Activated T-helper 1 cell treated with Interleukin-2 at 50 U/mL for 16 hours (primary cell): ENCODE measurements at places on chromosomes 7 and 10.

DNA sequence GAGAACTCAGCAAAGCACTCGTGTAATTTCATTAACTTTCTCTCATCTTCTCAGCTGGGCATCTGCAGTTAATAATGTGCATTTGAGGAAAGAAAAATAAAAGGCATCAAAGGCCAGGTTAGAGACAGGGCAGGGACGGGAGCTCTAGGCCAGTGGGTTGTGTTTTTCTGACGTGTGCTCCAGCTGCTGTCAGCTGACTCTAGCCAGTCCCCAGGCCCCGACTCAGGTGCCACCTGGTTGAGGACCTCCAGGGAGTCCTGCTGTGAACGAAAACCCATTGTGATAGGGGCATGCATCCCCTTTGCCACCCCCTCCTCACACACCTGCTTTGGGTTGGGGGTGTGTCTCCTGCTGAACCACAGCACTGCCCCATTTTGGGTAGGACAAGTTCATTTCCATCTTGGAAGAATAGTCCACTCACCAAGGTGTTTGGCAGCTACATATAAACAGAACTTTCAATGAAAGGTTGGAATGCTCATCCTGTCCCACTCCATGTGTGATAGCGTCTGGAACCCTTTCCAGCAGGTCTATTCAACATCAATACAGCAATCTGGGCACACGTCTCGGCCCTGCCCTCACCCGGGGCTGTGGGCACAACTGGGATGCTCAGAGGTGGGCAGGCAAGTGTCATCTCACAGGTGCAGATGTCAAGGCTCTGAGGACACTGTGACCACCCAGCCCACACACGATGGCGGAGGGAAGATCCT lies 146.1 kb upstream of the FAM20C start:
- no peak for DNase-seq

GRCh38 chr7:84841809-84842208 lies 345.0 kb downstream of the SEMA3D start:
- no peak for DNase-seq

GRCh38 chr10:86195521-86196157 lies 171.0 kb downstream of the GRID1 start:
- DNase-seq = no peak

DNA sequence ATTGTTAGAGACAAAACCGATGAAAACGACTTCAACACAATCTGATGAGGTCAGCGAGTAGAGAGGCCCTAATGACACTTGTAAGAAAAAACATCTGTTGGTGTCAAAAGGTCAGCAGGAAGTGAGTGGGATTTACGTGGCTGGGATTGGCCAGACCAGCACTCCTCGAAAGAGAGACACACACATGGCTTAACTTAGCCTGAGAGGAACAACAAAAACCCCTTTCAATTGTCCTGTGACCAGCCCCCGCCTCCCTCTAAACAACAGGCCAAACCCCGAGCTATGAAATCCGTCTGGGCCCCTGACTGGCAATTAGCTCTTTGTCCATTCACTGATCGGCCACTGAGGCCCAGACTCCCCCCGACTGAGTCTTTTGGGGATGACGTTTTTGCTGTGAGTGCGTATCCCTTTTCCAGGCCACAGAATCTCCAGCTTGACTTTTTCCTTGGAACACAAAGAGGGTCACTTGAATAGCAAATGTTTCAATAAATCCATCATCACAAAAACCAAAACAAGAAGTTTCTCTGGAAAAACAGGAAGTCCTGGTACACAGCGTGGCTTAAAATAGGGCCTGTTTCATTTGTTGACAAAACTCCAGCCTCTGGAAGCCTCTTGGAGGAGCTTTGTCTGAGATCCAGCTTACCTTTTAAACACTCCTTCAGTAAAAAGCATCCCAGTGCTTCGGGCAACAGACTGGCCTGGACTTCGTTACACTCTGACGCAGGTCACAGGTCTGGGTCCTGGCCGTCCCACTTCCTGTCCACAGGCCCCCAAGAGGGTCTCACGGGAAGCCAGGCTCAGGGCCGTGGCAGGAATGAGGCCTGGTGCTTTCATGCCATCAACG lies 103.0 kb downstream of the CTBP2 start:
- DNase-seq = no peak

- DNase-seq = no peak
Measured at GRCh38 chr10:132592790-132593383, 55.3 kb downstream of the INPP5A start.

DNA sequence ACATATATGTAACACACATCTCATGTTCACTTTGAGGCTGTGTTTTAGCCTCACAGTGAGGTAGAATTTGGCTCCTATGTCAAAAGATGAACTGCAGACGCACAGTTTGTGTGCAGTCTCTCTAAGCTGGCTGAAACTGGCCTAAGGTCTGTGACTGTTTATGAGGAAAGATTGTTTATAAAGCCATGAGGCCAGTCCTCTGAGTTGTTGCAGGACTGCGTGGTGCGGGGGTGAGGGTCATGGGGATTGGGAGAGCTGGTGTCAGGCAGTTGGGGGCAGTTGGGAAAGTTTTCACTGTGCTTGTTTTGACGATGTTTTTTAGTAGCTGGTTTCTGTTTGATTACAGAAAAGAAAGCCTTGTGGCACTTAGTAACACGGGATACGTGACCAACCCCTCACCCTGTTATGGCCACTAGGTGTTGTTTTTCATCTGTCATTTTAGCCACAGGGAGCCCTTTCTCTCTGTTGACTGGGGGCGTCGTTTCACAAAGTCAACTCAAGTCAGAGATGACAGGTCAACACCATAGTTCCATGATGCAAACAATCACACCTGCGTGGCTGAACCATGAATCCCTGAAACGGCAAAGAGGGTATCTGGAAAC lies 310.9 kb downstream of the CCDC3 start:
- no peak for DNase-seq

DNA sequence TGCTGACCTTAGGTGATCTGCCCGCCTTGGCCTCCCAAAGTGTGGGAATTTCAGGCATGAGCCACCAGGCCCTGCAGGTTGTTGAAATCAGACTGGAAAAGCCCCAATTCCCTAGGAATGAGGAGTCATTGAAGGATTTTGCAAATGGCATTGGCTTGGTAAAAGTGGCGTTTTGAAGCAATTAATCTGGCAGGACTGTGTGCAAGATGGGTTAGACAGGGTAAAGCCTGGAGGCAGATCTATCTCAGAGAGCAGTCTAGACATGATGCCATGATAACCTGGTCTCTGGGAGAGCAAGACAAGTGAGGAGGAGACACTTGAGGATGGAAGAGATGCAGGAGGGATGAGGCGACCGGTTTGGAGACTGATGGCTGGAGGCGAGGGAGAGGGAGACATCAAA lies 45.7 kb upstream of the UBE2H start:
- no peak for DNase-seq

- no peak for DNase-seq
Measured at GRCh38 chr10:129972145-129972965, 8.3 kb upstream of the EBF3 start.

DNA sequence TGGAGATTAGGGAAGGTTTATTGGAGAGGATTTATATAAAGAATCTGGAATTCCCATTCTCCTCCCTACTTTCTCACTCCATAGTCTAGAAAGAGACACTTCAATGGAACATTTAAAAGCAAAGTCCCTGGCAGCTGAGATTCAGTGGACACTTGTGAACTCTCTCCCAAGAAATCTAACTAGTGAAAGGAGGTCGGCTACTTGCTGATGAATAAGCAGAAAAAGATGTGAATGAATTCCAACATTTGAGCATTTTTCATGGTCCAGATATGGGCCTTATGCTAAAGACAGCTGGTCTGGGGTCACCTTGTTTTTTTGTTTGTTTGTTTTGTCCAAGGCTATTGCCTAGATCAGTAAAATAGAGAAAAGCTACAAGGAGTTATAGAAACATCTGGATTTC lies 141.1 kb upstream of the LRRTM3 start:
- DNase-seq = no peak

- no peak for DNase-seq
Measured at GRCh38 chr7:128937271-128937646, 468 bp upstream of the IRF5 start.

DNA sequence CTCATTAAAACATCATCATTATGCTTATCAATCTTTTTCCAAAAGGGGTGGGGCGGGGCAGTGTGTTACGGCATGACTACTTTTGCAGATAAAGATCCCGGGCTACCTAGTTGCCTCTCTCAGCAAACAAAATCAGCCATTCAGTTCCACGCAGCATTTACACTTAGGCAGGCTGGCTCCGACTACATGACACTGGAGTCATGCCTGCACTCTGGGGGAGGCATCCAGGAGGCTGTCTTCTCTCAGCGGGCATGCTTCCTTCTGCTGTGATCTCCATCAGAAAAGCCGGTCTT lies 193.9 kb upstream of the TCF7L2 start:
- DNase-seq = no peak

GRCh38 chr10:15472431-15473395 lies 101.6 kb upstream of the FAM171A1 start:
- DNase-seq = no peak

- DNase-seq = no peak
Measured at GRCh38 chr7:126495733-126496132, 757.0 kb downstream of the GRM8 start.

GRCh38 chr7:44561481-44561880 lies 12.2 kb downstream of the DDX56 start:
- DNase-seq = no peak
